ENCODE measurements at places on chromosomes 5 and 9. TPM values are rescaled to one million over a fixed set of nuclear protein-coding genes. Genes with fewer than 3 reads are reported as not detected.

GRCh38 chr5:172820046-172820767 is 13.8 kb upstream of the ERGIC1 start:
- DNase-seq: peak; percentile 77

- DNase-seq: no peak
Measured at GRCh38 chr9:119998614-119999013, 581.4 kb downstream of the CDK5RAP2 start.

DNA sequence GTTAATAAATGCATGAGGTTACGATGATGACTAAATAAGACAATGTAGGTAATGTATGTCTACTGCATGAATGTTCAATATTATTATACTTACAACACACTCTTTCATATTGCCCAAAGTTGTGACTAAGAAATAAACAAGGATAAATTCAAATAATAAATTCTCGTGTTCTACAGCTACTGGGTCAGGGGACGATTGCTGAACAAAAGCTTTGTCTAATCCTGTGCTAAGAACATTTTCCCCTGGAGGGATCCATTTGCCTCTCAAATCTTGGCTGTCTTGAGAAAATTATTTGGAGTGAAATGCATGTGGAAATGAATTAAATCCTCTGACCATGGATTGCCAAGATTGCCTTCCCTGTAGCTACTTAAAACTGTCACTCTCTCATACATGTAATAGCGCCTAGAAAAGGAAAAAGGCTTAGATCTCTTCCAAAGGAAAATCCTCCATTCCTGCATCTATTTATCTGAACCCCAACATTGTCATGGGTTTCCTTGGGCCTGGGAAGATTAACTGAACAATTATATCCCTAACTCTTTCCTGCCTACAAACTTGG is 893.8 kb upstream of the ACO1 start:
- DNase-seq: no peak

DNA sequence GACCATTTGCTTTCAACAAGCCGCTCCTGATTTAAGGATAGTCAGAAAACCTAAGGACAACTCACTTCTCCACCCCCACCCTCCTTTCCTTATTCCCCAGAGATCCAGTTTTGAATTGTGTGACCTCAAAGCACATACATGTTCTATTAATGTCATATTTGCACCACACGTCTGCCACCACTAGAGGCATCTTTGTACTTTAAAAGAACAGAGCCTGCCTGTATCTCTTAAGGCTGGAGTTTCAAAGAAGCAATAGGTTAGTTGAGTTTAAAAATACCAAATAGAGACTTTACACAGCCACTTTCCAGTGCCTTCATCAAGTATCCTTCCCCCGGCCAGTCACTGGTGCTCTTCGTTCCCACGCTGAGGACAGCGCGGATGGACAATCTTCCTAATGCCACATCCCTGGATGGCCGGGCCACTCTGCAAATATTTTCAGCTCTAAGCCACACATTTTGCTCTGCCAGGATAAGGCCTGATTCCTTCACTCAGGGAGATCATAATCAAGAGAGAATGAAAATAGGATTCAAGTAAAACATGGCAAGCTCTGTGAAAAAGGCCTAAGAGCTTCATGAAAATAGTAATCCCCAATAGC is 146.3 kb downstream of the SNCAIP start:
- peak; percentile 34 for DNase-seq

DNA sequence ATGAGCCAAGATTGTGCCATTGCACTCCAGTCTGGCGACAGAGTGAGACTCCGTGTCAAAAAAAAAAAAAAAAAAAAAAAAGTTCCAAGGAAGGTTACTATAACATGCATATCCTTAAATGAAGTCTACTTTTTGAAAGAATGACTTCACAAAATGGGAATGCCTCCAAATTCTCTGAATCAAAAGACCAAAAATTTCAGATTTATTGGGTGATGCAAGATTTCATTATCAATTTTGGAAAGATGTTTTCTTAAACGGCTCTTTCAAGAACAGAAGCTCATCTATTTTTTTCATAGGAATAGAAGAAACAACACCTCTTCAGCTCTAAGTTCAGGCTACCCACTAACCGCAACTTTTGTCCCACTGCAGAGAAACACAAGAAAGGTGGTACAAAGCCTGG is 69.9 kb downstream of the AUH start:
- no peak for DNase-seq

GRCh38 chr5:136819526-136820302 is 454.4 kb upstream of the TRPC7 start:
- no peak for DNase-seq

DNA sequence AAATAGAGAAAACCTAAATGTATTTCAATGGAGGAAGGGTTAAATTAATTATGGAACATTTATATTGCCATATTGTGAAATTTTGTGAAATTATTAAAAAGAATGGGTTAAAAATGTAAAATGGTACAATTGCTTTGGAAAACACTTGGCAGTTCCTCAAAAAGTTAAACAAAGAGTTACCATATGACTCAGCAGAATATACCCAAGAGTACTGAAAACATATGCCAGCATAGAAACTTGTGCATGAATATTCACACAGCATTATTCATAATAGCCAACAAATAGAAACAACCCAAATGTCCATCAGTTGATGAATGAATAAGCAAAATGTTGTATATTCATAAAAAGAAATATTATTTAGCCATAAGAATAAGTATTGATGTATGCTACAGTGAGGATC is 181.0 kb upstream of the MAST4 start:
- no peak for DNase-seq

Gene RNF130
- total RNA-seq: 39.7 TPM

Gene PDE6A
- total RNA-seq: 4.7 TPM

Gene CARTPT
- 0.39 TPM for total RNA-seq

GRCh38 chr5:6401410-6401809 is 23.1 kb upstream of the MED10 start:
- DNase-seq: peak; percentile 16

Gene CFAP77
- total RNA-seq: not detected

DNA sequence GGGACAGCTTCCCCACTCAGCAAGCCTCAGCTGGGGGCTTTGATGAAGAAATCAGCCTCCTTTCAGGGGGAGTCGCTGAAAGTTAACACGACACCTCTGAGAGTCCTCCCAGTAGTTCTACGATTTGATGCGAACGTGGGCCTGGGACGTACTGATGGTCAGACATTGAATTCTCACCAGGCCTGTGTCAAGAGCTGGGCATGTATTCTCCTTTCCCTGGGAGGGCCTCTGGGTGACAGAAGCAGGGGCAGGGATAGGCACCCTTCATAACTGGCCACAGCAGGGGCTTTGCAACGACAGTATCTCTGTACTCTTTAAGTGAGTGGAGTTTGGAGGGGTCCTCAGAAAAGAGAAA is 15.6 kb upstream of the COL5A1 start:
- no peak for DNase-seq

Gene GNAQ
- 84.1 TPM for total RNA-seq

DNA sequence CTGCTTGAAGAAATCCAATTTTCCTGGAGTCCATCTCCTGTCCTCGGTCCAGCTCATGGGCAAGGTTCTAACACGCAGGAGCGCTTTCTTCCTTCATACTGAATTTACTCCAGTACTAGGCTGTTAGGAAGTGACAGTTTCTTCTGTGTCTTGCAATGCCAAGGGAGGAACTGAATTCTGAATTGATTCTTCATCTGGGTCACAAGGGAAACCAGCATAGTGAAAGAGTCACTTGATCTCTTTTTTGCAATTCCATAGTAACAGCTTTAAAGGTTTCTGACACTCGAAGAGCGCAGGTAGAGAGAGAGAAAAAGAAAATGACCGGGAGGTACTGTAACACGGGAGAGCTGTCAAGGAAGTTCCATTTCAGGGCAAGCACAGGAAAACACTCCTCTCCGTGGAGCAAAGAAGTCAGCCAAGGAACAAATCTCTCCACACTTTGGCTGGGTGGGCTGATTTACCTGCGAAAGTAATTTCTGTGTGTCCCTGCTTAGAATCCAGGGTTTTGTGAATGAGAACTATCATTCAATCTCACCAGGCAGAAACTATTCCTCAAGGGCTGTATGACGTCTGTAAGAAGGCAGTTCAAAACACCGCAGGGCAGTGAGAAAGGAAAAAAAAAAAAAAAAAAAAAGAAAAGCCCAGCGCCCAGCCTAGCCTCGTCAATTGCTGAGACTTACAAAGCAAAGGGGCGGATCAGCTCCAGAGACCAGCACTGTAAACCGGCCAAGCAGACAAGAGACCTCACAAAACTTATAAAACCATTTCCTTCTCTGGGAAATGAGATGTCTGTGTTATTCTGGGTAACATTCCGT is 617.8 kb downstream of the PDE4D start:
- DNase-seq: peak; percentile 59

- DNase-seq: no peak
Measured at GRCh38 chr5:89471541-89471940, 588.6 kb upstream of the MEF2C start.

Gene FCN2
- not detected for total RNA-seq

Gene DMRTA1
- total RNA-seq: 0.64 TPM

Gene SPATA31D4
- total RNA-seq: not detected

DNA sequence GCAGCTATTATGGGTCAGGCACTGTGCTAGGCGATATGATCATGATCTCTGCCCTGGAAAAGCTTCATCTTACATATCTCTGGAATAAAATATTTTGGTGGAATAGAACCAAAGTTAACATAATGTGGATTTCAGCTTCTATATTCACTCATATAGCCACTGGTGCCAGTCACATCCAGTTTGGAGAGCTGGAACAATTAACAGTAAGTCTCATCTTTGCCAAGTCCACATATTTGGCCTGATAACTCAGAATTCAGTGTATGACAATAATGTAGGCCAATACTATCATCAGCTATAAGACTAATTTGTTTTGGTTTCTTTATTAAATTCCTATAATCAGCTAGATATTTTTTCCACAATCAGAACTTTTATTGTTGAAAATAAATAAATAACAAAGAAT is 5.9 kb upstream of the FAM13B start:
- no peak for DNase-seq

DNA sequence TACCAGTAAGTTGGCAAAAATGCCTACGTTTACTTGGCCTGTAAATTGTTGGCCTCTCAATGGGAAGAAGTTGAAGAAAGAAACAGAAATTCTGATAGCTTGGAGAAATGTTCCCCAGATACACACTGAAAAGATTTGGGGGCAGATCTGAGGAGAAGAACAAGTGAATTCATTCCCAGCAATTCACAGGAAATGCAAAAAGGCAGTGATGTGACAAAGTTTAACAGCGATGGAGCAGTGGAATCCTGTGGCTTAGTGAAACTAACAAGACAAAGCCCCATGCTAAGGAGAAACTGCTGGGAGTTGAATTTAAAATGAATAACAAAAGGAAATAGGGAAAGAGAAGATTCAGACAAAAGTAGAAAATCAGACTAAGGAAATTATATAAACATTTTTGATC is 213.2 kb upstream of the EDIL3 start:
- no peak for DNase-seq

- no peak for DNase-seq
Measured at GRCh38 chr5:84724683-84725082, 340.0 kb upstream of the EDIL3 start.

Gene ANKRD34B
- total RNA-seq: not detected

Gene FAM153A
- total RNA-seq: 8.5 TPM

- peak; percentile 68 for DNase-seq
Measured at GRCh38 chr9:21395778-21396717, 10.8 kb upstream of the IFNA2 start.

DNA sequence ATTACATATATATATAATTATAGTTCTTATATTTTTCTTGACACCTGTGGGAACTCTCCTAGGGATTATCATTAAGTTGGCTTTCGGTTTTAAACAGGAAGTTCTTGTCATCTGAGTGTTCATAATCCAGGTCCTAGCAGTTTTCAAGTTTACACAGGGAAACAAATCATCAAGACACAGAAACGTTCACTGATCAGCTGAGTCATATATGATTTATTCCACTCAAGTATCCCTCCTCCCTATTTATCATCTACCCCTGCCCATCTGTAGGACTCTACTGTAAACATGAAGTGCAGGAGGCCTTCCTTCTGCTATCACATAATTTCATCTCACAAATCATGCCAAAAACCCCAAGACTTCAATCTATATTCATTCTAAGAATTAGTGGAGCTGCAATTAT is 6.3 kb downstream of the SLC25A51 start:
- no peak for DNase-seq

DNA sequence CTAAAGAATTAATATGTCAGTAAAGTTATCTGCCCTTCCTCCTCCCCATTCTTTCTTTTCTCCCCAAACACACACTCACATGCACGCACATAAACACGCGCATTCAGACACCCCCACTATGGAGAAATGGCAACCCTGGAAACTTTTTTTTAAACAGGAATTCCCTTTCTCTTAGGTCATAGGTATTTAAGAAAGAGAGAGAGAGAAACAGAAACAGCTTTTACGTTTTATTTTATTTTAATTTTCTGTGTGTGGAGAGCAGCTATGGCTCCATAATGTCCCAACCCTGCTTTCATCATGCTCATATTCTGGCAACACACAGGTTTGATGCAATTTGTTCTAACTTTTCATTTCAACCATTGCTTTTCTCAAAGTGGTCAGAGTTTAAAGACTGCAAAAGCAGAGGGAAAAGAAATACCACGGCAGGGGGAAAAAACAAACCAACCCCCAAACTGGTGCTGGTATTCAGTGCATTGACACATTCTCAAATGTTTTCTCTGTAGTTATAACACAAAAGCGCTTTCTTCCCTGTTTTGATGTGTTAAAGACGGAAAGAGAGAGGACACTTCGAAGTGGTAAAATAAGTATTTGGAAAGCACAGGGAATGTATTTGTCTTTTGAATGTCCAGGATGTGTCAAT is 126.0 kb upstream of the TMEM161B start:
- no peak for DNase-seq

Gene OR1Q1
- total RNA-seq: not detected

Gene FIBCD1
- 7.9 TPM for total RNA-seq

Gene DNAI1
- not detected for total RNA-seq

- DNase-seq: no peak
Measured at GRCh38 chr5:135600152-135600570, 21.4 kb upstream of the CXCL14 start.

GRCh38 chr9:109238125-109238524 is 71.1 kb upstream of the FRRS1L start:
- DNase-seq: no peak

Gene TTLL11
- 6.6 TPM for total RNA-seq

GRCh38 chr9:71725590-71726338 is 42.5 kb downstream of the CEMIP2 start:
- DNase-seq: no peak
